ENCODE measurements at places on chromosomes 2 and 18.
A peak's percentile ranks its signal among the peaks of the same experiment; 100 is the strongest.

GRCh38 chr2:9714630-9715214 is 83.9 kb upstream of the YWHAQ start:
- no peak for DNase-seq

- DNase-seq: no peak
These were observed 34.2 kb downstream of the VWA3B start for GRCh38 chr2:98121149-98121548.

DNA sequence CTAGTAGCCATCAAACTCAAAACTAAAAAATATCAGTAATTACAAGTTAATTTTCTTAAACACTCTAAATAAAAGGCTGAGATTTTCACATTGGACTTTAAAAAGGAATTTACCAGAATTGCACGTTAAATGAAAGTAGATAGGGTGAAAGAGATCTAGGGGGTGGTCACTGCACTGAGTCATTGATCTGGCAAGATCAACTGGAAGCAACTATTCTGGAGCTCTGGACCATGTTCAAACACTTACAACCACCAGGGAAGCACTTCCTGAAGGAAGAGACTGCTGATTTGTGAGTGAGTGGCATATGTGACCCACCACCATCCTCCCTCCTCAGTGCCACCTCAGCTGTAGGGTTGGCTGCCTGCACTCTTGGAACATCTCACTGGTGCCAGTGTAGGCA is 111.8 kb downstream of the UGGT1 start:
- DNase-seq: no peak

GRCh38 chr2:61887717-61888266 is 664 bp downstream of the CCT4 start:
- DNase-seq: peak; percentile 30

DNA sequence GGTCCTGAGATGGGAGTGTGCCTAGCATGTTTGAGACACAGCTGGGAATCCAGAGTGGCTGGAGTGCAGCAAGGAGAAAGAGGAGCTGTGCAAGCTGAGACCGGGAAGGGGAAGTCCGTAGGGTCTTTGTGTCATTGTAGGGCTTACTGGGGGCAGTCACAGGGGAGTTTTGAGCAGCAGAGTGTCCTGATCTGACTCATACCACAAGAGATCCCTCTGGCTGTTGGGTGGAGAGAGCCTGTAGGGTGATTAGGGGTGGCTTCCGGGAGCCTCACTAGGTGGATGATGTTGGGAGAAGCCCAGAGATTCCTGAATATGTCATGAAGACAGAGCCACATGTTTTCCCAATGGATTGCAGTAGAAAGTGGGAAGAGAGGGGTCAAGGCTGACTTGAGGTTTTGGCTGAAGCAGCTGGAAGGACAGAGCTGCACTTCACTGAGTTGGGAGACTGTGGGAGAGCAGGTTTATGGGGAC is 30.9 kb downstream of the FHOD3 start:
- no peak for DNase-seq

DNA sequence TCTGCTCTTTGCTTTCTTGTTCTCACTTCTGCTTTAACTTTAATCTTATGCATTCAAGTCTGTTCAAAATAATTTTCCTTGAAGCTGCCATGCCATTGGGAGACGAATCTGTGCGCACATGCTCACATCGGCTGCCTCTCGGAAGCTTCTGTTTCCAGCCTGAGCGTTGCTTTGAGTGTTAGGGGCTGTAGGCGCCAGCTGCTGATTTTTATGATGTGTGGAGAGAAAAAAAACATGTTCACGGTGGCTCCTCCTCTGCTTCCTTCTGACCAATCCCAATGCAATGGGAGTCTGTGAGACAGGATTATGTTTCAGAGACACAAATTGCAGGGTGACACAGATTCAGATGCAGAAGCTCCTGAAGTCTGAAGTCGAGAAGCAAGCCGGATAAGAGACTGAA is at the start of gene MC4R:
MC4R (minus strand) TSS at position 180 of the 400 bp plus-strand sequence. CDS start 426 bp downstream, outside the sequence.
- no peak for DNase-seq

DNA sequence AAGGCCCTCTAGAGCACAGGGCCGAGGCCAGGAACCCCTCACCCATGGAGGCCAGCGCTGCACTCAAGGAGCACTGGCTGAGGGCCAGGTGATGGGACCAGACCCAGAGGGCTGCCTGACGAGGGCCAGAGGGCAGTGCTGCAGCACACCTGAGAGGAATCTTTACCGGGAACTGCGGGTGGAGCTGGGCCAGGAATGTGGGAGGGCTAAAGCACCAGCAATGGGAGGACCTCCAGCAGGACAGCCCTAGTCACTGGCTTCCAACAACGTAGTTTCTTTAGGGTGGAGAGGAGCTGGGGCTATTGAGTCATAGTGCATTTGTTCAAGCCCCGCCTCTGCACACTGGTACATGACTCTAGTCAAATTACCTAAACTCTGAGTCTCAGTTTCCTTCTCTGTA is 143.4 kb downstream of the TMEM17 start:
- no peak for DNase-seq

DNA sequence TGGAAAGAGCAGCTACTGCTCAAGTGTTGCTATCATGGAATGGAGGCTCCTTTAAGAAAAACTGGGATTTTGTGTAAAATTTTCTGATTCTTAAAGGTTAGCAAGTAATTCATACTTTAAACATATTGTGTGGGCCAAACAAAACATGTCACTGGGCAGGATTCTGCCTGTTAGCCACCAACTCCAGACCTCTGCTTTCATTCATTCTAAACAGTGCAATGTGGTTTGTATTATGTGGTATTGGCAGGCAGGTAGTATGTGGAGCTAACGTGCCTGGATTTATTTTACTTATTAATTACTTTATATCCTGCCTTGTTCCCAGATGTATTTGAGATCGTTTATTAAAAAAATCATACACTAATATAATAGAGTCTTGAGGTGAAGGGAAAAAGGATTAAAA is 1521.3 kb upstream of the ACVR2A start:
- no peak for DNase-seq

DNA sequence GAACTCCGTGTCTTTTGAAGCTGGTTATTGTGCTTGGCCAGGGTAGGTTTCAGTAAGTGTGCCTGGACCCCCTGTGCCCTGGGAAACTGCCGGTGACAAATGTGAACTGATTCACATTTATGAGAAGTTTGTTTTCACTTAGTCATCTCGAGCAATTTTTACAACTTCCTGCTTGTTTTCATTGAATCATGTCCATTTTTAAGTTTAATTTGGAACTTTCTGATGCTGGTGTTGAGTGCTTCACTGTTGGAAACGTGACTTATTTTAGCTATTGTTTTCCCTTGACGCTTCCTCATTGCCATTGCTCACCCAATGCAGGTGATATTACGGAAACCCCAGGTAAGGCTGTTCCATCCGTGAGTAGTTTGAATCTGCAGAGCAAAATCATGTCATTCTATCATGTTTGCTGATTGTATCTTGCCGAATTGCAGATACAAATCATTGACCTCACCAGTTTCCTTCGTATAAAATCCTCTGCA is 97.2 kb downstream of the RTN4 start:
- no peak for DNase-seq

DNA sequence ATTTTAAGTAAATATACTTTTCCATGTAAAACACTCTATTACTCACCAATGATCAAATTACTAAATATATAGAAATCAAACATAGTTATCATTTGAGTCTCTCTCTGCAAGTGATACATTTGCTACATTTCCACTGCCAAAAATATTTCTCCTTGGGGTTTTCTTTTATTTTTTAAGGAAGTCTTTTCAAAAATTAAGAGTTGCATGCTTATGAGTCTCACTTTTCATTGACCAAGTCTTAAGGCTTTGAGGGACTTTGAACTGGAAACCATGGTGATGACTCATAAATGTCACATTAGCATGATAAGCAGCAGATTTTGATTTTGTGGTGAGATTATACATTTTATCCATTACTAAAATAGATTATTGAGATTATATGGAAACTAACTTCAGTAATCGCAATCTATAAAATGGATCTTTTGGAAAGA is 152.9 kb downstream of the FAM124B start:
- no peak for DNase-seq

- no peak for DNase-seq
These were observed 17.5 kb downstream of the MOGAT1 start for GRCh38 chr2:222688917-222689316.

DNA sequence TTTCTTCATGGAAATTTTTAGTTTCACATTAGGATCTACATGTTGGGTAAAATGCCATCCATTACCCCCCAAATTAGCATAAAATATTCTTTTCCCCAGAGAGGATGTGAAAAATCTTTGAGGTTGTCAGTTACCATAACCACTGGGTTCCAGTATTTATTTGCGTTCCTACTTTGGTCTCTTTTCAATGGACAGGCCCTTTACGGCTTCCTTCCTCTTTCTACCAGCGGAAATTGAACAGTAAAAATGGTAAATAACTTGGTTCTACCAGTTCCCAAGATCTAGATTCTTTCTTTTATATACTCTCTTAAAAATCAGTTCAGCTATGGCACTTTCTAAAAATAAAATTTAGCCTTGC is 169.2 kb upstream of the APCDD1 start:
- no peak for DNase-seq

DNA sequence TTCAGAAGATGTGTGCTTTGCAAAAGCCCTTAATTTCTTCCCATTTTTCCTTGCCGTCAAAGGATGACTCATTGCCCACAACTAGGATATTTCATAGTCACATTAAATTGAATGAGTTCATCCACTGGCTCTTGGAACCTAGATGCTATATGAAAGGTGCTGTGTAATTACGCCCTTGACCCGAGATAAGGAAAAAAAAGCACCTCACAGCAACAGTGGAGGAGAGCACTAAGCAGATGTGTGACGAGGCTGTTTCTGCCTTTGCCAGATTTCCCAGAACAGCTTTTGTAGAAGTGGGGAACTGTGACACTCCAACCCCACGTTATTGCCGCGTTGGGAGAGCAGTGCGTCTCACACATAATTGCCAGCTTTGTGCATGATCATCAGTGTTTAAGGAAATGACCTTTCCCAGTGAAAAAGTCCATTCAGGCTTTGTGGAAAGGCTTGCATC is 33.3 kb upstream of the TMEM87B start:
- DNase-seq: no peak

GRCh38 chr2:234999740-235000425 is 48.1 kb downstream of the SH3BP4 start:
- no peak for DNase-seq

DNA sequence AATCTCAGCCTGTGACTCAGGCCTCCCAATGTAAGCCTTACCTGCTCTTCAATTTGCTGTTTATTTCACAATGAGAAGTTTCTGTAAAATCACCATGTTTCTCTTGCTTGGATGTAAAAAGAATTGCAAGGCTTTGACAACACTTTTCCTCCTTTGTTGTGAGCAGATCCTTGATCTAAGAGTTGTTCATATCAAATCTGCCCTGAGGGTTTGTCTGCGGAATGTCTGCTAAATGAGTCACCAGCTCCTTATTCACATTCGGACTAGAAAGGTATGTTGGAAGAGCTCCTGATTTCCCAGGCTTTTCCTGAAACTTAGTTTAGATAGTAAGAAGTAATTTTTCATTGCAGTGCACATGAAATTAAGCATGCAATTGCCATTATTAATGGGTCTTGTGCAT is 268.2 kb upstream of the TCF4 start:
- no peak for DNase-seq

DNA sequence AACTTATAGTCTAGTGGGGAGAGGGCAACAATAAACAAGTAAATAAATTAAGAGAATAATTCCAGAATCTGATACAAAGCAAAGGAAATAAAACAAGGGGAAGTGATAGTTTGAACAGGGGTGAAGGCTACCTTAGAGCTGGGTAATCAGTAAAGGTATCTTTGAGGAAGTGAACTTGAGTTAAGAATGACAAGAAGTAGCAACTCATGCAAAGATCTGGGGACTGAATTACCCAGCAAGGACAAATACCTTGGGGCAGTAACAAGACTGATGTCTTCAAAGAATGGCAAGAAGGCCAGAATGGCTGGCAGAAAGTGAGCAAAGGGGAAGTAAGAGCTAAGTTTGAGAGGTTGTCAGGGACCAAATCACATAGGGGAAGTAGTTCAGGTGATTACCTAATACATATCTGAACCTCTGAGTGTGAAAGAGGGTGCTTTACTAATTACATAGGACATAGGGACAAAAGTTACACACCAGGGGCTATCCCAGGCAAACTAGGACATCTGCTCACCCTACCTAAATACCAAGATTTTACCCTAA is 244.6 kb upstream of the HNRNPA3 start:
- DNase-seq: no peak

DNA sequence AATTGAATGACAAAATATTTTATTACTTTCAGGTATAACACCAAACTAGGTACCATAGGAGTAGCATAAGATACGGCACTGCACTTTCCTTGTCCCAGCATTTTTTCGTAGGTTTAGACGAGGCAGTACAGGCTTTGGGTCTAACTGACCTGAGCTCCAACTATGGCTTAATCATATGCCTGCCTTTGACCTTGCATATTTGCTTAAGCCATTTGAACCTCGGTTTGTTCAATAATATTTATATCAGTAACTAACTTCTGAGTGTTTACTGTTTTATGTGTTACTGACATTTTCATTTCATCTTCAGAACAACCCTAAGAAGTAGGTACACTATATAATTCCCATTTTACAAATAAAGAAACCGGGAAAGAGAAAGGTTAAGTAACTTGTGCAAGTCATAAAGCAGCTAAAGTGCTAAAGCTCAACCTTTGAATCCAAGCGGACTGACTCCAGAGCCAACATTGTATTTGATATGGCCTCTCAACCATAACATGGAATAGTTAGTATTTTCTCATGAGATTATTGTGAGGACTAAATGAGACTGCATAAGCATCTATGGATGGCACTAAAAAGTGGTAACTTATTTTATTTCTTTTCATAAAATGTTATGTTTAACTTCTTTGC is 104.0 kb downstream of the R3HDM1 start:
- no peak for DNase-seq

- DNase-seq: no peak
These were observed 250.5 kb upstream of the SKOR2 start for GRCh38 chr18:47501946-47502345.

- no peak for DNase-seq
These were observed 468.4 kb upstream of the HNRNPA3 start for GRCh38 chr2:176744146-176744545.

DNA sequence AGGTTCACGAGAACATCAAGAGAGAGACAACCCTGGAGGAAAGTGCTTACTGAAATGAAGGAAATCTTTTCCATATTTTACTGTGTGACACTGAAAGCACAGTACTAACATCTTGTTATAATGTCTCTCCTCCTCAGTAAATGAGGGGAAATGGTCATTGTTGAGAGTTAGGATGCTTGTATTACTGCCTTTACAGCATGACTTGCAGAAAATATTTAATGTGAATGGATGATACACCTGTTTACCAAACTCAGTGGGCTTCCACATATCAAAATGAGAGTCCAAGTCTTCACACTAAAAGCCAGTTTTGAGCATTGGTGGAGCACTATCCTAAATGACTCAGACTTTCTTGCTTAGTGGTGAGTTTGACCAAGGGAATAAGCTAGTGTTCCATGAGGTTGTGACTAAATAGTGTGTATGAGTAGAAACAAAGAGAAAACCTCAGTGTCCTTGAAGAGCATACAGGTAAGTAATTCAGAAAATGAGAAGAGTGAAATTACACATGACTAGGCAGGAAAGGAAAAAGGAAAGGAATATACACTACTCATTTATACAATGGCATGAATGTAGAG is 930.7 kb upstream of the CELF4 start:
- DNase-seq: no peak

GRCh38 chr2:230494980-230495379 is 79.0 kb downstream of the SP100 start:
- DNase-seq: no peak
